Cerebellum (tissue), 4 donors: ENCODE measurements at places on chromosomes 2 and 18. TPM values are rescaled to one million over a fixed set of nuclear protein-coding genes. Genes with fewer than 3 reads are reported as not detected.

Gene PRKAG3
- not detected for total RNA-seq

Gene FSHR
- not detected for total RNA-seq

Gene CCDC85A
- total RNA-seq, result 25.3 TPM

Gene MC2R
- total RNA-seq, result not detected

Gene ASAP2
- 61.2 TPM for total RNA-seq
